ENCODE measurements at places on chromosomes 16 and 17.

DNA sequence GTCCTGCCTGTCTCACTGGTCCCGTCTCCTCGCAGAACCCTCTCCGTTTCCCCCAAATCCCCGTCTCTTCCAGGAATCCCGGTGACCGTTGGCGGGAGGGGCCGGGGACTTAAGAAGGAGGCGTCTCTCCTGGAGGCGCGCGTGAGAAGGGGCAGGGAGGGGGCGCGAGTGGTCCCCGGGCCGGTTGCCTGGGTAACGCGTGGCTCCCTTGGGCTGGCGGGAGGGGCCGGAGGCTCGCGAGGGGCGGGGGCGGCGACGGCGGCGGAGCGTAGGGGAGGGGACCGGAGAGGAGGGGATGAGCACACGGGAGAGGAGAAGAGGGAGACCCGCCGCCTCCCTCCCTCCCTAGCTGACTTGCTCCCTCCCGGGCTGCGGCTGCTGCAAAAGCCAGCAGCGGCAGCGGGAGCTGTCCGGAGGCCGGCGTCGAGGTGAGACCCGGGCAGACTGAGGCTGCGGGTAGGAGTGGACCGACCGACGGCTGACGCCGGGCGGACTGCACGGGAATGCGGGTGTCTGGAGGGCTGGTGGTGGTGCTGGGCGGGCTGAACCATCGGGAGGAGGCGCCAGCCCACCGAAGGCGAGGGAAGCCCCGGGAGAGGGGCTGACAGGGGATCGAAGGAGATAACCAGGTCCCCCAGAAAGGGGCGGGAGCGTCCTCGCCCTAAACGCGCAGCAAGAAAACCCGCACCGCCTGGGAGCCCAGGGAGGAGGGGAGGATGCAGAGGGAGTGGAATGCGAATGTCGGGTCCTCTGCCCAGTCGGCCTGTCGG lies at the start of gene PRRT2:
Gene PRRT2, plus strand, starts transcription at position 298 of the 770 bp plus-strand sequence. CDS start 862 bp downstream, outside the sequence.
- no peak for DNase-seq

DNA sequence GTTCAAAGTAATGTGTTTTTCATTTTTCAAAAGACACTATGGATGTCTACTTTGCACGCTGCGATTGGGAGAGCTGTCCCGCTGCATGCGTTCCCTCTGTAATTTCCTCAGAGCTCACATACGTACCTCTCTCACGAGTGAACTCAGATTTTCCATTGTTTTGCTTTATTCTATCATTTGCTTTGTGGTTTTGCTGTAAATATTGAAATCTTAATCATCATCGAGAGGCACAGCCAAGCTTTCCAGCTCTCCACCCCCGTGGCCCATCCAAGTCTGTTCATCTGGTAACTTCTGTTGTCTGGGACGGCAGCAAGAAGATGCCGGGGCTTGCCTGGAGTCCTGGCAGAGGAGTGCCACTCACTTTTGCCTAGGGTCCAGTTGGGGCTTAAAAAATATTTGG lies 21.1 kb downstream of the TMC6 start:
- no peak for DNase-seq

DNA sequence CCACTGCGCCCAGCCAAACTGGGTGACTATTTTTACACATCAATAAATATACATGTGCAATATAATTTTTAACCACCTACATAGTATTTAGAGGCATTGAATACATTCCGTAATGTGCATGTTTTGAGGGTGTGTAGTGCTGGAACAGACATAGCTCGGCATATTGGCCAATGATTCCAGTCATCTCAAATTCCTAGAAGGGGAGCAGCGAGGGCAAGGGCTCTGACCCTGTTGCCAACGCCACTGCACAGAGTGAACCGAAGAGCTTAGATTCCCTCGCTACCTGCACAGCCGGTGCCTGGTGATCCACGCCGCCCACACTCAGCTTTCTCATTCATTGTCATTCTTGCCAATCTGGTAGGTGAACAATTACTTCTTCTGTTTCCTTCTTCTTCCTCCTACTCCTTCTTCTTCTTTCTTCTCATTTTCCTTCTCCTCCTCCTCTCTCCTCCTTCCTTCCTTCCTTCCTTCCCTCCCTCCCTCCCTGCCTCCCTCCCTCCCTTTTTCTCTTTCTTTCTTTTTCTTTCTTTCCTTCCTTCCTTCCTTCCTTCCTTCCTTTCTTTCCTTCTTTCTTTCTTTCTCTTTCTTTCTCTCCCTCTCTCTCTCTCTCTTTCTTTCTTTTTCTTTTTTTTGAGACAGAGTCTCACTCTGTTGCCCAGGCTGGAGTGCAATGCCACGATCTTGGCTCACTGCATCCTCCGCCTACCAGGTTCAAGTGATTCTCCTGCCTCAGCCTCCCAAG lies 26.3 kb upstream of the ATP2A3 start:
- no peak for DNase-seq

DNA sequence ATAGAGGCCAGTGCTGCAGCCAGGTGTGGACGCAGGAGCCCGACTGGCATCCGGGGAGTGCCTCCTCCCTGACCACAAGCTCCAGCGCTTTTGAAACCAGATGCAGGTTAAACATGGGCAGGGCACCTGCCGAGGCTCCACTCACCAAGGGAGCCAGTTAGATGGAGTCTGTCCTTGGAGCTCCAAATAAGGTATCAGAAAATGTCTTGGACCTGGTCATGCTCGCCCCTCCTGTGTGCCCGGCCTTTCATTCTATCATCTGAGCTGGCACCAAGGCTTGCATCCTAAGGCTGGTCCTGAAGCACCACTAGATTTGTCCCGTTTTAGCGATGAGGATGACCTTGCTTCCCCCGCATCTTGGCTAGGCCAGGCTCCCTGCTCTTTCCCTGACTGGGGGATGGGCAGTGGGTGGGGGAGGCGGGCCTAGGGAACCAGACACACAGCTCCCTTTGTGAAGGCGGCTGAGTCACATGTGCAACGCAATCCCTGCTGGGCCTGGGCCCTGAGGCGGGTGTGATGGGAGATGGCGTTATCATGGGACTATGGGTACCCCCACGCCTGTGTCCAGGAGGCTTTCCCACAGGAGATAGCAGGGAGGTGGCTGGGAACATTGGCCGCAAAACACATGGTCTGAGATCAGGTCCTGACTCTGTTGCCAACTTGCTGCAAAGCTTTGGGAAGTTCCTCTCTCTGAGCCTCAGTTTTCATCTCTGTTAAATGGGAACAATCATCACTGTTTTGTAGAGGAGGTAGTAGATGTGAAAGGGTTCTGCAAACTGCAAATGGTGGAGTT lies 5.0 kb upstream of the ADGRG1 start:
- DNase-seq = no peak

DNA sequence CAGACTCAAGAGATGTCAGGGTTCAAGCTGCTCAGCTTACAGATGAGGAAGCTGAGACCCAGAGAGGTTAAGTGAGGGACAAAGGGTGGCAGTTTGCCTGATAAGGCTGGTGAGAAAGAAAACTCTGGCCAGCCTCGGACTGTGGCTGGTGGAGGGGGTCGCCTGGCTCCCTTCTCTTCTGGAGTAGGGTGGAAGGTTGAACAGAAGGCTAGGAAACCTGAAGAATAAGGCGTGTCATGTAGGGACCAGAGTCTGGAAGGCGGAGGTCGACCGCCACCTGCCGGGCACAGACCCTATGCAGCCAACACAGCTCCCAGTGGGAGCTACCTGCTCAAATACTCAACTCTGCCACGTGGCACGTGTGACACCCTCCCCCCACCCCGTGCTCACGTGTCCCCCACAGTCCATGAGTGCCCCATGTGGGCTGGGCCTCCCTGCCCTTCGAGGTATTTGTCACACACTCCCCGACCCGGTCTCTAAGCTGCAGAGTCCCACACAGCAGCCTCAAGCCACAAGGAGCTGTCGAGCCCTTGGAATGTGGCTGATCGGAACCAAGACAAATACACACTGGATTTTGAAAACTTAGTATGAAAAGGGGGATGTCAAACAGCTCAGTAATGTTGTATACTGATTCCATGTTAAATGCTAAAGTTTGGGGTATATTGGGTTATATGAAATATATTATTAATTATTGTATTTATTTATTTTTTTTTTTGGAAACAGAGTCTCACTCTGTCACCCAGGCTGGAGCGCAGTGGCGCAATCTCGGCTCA lies 11.8 kb downstream of the HID1 start:
- no peak for DNase-seq

- no peak for DNase-seq
These were observed 523 bp downstream of the KCTD2 start for GRCh38 chr17:75047398-75048098.

DNA sequence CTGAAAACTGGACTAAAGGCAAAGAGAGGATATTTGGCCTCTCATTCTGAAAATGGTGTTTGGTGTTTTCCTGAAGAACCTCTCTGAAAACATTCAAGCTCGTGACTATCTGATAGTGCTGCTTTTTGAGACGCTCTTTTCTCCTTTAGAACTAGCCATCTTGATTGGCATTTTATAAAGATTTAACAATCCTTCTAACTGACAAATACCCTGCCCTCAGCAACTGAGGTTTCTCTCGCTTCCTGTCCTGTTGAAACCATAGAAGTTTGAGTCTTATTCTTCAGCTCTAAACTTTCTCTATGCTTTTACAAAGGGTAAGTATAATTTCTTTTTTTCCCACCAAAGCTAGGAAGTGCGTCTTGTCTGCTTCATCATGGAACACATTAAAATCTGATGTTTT lies 13.3 kb downstream of the CNEP1R1 start:
- no peak for DNase-seq

DNA sequence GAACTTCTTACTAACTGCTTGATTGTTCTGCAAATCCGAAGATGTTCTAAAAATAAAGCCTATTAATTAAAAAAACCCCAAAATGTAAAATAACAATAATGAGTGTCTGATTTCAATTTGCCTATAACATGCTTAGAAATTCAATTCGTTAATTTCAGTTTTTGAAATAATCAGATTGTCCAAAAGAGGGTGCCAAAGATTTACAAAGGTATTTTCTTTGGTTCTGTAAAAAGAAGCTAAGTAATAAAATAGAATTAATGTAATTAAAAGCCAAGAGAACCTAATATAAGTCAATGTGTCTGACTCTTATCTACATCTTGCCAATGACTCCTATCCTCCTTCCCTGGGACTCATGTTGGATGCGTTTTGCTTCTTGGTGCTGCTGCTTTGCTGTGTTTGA lies 75.0 kb upstream of the CPHXL start:
- DNase-seq = no peak

- no peak for DNase-seq
These were observed at the start of gene NXN for GRCh38 chr17:979539-980405. NXN (minus strand) TSS chr17:979776.

GRCh38 chr17:47716375-47716774 lies 16.7 kb upstream of the TBX21 start:
- no peak for DNase-seq

DNA sequence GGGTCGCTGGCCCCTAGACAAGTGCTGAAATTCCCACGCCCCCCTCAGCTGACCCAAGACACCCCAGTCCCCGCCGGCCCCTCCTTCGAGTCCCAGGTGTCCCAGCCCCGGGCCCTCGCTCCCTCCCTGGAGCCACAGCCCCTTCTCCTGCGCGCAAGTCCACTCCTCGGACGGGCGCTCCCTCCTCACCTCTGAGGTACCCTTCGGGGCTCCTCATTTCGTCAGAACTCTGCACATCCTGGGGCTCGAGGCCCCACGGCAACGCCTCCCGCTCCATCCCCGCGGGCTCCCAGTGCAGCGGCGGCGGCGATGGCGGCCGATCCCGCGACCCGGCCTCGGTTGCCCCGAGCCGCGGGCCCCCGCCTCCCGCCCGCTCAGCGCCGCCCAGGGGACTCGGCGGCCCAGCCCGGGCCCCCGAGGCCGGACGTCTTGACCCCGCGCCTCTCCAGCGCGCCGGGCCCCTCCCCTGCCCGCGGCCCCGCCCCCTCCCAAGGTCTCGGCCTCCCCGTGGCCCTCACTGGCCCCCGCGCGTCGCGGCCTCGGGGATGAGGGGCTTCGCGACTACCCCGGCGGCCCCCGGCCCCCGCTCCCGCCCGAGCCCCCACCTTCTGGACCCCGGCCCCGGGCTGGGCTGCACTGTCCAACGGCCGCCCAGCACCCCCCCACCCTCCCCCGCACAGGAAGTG lies at the start of gene ZNF768:
Gene ZNF768, minus strand, starts transcription at position 430 of the 686 bp plus-strand sequence. Its CDS starts 153 bp downstream, at position 277.
- DNase-seq = no peak

DNA sequence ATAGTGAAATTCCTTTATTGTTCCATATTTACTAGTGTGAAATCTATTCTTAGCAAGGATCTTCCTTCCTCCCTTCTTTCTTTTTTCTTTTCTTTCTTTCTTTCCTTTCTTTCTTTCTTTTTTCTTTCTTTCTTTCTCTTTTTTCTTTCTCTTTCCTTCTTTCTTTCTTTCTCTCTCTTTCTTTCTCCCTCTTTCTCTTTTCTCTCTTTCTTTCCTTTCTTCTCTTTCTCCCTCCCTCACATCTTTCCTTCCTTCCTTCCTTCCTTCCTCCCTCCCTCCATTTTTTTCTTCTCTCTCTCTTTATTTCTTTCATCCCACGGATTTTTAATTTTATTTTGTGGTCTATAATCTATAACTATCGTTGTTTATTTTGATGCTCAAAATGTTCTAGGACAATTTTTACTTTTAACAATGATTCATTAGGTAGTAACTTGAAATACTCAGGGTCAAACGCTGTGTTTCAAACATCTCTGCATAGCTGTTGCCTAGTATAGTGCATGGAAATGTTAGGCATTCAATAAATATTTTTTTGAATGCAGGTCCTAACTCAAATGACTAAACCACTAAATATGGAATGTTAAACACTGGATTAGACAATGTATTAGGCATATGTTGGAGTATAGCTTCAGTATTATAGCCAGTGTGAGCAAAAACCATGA lies 178.3 kb downstream of the MAP2K6 start:
- no peak for DNase-seq

- no peak for DNase-seq
These were observed 7.5 kb upstream of the KCNG4 start for GRCh38 chr16:84247331-84247730.

DNA sequence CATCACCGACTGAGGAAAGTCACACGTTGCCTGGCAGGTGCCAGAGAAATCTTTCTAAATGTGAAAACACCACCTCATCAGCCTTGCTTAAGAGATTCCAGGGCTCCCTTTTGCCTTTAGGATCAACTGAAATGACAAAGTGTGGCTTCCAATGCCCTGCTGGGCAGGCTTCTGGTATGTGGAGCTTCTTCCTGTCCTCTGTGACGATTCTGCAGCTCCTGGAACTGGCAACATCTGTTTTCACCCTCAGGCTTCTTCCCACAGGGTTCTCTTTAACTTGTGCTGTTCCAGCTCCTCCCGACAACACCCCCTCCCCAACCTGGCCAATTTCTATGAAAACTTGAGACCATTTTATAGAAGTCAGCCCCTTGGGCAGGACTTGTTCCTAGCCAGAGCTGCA lies 4.8 kb upstream of the ZDHHC1 start:
- DNase-seq = no peak

- DNase-seq = no peak
These were observed 4.0 kb downstream of the DOC2A start for GRCh38 chr16:30006659-30007377.

Data from NCI-H187 (cell line).